ENCODE measurements at places on chromosomes 12 and 14. TPM values are rescaled to one million over a fixed set of nuclear protein-coding genes. Genes with fewer than 3 reads are reported as not detected.

The SCAF11 gene
- total RNA-seq, result 91.9 TPM

The B4GALNT1 gene
- 4.9 TPM for total RNA-seq

The EIF2S3B gene
- total RNA-seq, result 0.32 TPM

The ADCY6 gene
- 25.6 TPM for total RNA-seq

- no peak for DNase-seq
These were observed 23.5 kb upstream of the ARID4A start for GRCh38 chr14:58274881-58275280.

The SFSWAP gene
- 20.0 TPM for total RNA-seq

- no peak for DNase-seq
These were observed 64.9 kb downstream of the FBXO33 start for GRCh38 chr14:39367387-39367751.

DNA sequence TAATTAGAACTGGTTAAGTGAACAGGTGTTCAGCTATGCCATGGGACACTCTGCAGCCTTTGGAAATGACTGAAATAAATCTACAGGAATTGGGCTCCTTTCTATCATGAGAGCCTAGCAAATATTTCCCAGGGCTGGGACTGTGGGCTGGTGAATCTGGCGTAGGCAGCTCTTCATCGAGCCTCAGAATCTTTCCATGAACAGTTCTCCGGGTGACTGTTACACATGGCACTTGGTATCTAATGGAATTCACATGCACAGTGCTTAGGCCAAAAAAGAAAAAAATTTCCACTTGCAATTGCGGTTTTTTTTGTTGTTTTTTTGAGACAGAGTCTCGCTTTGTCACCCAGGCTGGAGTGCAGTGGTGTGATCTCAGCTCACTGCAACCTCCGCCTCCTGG, 32.1 kb downstream of the PRKAB1 start:
- DNase-seq, result no peak

The FAM181A gene
- total RNA-seq, result not detected

- DNase-seq, result peak; percentile 59
These were observed 415.5 kb downstream of the PCNX1 start for GRCh38 chr14:71322655-71323250.

- DNase-seq, result no peak
These were observed 7.6 kb downstream of the PNP start for GRCh38 chr14:20476776-20477175.

DNA sequence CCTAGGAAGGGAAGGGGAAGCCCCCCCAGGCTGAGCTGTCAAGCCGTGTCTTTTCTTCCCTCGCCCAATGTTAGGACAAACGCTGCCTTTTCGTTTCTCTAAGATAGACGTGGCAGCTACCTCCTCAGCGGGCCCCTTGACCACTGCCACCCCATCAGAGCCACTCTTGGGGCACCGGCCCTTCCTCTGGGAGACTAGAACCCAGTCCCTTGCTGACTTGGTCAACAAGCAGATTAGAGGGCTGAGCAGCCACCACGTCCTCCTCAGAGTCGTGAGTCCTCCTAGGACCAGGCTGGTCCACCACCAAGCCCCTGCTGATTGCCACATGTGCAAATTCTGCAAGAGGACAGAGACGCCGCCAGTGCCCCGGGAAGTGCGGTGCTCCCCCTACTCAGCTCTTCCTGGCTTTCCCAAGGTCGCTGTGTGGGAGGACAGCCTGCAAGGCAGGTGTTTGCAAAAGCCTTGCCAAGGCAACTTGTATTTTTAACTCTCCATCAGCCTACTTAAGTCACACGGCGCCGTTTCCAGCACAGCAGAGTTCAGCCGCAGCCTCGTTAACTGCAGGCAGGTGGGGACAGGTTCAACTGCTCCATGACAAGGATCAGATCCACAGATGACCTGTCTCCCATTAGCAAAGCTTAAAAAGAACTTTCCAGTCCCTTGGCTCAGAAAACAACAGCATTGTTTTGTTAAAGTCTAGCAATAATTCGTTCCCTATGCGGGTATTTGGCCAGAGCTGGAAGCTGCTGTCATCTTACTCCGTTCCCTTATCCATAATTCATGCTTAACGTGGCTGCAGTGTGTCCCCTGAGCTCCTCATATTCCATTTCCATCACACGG, 65.6 kb downstream of the TESC start:
- DNase-seq, result no peak

DNA sequence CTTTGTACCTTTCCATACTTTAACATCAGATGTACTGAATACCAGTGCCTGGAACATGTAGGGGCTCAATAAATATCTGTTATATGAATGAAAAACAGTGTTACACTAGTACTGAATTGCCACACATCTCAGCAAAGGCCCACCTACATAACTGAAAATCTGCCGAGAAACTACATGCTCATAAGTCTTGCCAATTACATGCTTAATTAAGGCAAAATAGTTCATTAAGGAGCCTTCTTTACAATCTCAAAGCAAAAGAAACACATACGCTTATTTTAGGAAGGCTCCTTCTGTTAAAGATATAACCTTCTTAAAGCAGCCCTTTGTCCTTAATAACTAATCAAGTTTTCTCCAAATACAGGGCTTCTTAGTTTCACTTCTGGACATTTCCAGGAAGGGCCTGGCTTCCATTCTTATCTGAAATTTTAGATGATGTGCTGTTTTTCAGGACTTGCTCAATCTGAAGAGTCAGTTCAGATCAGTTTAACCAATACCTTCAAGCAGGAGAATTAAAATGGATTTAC, 11.5 kb downstream of the LIMA1 start:
- no peak for DNase-seq

GRCh38 chr12:106086696-106087095, 52.1 kb downstream of the NUAK1 start:
- no peak for DNase-seq

- DNase-seq, result no peak
These were observed 18.3 kb downstream of the SGPP1 start for GRCh38 chr14:63709589-63709988.

GRCh38 chr12:7797698-7798398, 8.6 kb downstream of the NANOG start:
- DNase-seq, result peak; percentile 3

The OAS1 gene
- 1.0 TPM for total RNA-seq

DNA sequence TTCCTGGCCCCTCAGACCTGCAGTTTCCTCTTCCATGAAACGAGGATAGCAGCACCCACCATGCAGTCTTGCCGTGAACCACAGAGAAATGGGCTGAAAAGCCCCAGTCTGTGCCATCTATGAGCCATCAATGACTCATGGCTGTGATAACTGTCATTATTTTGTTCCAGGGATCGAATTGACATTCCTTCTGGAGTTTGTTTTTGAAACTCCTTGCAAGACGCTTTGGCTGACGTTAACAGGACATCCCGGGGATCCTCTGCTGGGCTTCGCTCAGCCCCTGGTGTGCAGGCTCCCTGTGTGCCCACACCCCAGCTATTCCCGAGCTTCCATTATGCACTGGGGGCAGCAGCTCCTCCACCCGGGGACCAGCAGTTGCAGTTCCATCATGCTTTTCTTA, 33.8 kb downstream of the MMAB start:
- peak; percentile 66 for DNase-seq

- no peak for DNase-seq
These were observed 324.6 kb upstream of the DIO3 start for GRCh38 chr14:101236496-101237251.

GRCh38 chr14:49766839-49767238, 1.1 kb upstream of the KLHDC2 start:
- DNase-seq, result no peak

The RAD51AP1 gene
- 49.9 TPM for total RNA-seq

- peak; percentile 14 for DNase-seq
These were observed 16.1 kb upstream of the AICDA start for GRCh38 chr12:8628731-8629130.

The LRP6 gene
- 8.0 TPM for total RNA-seq

DNA sequence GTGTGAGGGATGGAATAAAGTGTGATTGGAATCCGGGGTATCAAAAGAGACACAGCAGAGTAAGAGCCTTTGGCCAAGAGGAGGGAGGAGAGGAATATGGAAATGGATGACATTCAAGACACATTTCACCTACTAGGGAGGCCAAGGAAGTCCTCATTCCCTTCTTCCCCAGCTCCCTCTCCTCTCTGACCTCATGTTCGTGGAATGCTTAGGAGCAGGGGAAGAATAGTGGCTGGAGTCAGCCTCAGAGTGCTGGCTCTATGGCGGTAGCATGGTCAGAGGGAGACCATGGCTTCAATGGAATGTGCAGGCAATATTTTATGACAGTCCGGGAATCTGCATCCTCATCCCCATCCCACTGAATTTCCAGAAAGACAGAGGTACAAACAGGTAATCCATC, 196.6 kb downstream of the EGLN3 start:
- DNase-seq, result no peak

DNA sequence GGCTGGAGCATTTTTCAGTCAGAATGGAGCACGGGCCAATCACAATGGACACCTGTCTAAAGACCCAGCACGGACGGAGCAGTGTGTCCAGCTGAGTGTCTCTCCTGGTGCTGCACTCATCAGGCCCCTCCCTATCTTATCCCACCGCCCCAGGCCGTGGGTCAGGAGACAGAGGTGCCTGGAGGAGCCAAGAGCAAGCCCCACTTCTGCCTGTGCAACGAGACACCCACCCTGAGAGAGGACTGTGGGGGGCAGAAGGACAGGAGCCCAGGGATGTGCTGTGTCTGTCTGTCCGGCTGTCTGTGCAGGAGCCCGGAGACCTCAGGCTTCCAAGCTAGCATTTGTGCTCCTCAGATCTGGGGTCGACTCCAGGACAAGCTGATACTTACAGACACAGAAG, 69.6 kb upstream of the SFSWAP start:
- no peak for DNase-seq

The GPR68 gene
- total RNA-seq, result 6.5 TPM

DNA sequence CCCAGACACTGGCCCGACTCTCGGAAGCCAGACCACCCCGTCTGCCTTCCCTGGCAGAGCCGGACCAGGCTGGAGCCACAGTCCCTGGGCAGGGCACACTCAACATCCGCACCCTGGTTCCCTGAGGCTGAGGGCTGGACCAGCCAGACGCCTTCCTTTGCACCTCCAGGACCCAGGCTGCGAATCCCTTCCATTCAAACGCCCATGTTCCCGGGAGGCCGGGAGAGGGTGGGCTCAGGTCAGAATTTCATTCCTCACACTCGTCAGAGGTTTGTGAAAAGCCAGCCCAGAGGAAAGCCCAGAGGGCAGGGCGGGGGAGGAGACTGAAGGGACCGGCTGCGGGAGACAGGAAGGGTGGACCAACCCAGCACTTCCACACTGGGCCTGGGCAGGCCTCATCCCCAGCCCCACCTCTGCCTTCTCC, 58.7 kb downstream of the LRRC74A start:
- no peak for DNase-seq

- no peak for DNase-seq
These were observed 24.0 kb downstream of the DICER1 start for GRCh38 chr14:95133282-95133681.

The FGF6 gene
- not detected for total RNA-seq

DNA sequence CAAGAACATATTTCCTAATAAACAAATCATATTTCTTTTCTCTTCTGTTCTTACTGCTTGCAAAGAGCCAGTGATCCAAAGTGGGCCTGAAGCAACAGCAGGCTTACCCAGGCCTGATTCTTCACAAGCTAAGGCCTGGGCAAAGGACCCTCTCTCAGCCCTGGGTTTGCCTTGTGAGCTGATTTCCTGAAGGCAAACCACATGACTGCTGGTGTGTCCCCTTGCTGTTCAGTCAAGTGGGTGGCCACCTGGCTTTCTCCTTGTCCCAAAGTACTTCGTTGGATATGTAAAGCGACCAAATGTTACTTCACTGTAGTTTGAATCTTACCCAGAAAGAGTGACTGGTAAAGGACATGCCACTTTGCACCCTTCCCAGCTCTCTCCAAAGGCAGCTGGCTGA, 392.9 kb downstream of the ZFP36L1 start:
- no peak for DNase-seq

The TTC5 gene
- total RNA-seq, result 10.3 TPM

DNA sequence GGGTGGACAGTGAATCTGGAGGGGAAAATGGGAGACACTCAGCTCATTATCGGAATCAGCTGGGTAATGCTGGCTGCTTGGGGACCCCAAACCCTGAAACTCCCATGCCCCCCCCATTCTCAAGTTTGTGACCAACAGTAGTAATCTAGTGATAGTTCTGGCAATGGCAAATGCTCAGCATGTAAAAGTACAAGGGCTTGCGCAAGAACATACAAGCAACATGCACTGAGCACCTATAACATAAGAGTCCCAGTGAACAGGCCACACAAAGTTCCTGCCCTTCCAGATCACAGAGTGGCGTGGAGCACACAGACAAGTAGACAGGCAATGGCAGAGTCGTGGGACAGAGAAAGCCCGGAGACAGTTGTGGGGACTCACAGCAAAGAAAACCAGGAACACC, 407.9 kb downstream of the MED13L start:
- no peak for DNase-seq

DNA sequence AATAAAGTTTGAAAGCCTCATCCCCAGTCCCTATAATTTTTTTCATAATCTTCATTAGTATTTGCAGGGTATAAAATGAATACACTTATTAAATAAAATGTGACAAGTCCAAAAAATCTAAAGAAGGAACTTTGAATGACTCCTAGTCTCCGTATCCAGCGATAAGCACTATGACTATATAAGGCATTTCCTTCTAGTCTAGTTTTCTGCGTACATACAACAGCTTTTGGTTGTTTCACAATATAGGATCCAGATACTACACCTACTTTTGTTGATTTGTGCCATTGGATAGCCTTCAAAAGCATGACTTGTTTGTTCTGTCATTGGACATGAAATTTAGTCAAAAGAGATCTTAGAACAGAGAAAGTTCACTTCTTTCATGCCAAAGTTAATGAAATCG, 133.3 kb upstream of the PWP1 start:
- DNase-seq, result no peak

GRCh38 chr14:36506732-36507614, 13.1 kb downstream of the NKX2-1 start:
- no peak for DNase-seq

The NOVA1 gene
- 1.3 TPM for total RNA-seq

DNA sequence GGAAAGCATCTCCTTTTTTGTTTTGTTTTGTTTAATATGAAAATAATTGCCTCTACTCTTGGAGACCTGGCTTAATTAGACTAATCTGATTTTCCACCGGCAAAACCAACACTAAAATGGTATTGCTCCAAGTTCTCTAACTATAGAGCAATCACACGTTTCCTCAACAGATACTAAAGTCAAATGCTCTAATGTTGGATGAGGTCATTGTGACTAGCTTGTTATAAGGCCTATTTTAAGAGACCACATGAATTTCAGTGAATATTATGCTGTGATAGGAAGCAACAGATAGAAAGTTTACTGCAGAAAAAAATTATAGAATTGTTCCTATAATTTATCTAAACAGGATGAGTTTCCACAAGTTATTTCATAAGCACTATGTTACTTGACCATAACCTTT, 3.3 kb upstream of the CCDC196 start:
- DNase-seq, result no peak

DNA sequence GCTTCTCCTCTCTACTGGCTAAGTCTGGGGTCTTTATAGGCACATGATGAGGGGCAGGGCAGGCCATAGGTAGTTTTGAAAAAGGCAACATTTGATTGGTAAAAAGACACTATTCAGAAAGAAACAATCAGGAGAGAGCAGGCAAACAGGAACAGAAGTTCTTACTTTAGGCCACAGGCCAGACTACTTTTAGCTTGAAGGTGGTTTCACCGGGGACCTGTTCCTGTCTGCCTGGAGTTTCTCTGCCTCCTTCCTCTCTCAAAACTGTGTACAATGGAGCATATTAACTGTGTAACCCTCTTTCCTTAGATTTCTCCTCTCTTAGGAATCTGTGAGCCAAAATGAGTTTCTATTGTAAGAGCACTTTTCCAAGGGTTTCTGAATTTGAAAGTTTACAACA, 167.9 kb upstream of the AVPR1A start:
- no peak for DNase-seq

All from LHCN-M2 (cell line).